GM13976 (cell line): ENCODE measurements at places on chromosomes 6 and 20.

- no peak for DNase-seq
Observed at GRCh38 chr6:68252632-68253031, 382.4 kb upstream of the ADGRB3 start.

- peak; percentile 51 for DNase-seq
Observed at GRCh38 chr6:166286839-166287271, 21.3 kb downstream of the PRR18 start.

DNA sequence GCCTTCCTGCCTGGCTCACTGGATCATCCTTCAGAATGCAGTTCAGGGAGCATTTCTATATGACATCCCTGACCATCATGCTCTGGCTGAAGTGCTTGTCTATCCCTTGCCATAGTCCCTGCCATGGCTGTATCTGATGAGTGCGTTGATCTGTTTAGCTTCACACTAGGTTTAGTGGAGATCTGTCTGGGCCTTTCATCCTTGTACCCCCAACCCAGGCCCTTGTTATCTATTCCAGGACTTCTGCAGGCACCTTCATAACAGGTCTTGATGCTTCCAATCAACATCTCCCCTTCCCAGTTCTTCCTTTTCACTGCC lies 102.4 kb downstream of the QRSL1 start:
- no peak for DNase-seq

GRCh38 chr6:104402572-104402971 lies 457.1 kb downstream of the HACE1 start:
- DNase-seq: no peak

DNA sequence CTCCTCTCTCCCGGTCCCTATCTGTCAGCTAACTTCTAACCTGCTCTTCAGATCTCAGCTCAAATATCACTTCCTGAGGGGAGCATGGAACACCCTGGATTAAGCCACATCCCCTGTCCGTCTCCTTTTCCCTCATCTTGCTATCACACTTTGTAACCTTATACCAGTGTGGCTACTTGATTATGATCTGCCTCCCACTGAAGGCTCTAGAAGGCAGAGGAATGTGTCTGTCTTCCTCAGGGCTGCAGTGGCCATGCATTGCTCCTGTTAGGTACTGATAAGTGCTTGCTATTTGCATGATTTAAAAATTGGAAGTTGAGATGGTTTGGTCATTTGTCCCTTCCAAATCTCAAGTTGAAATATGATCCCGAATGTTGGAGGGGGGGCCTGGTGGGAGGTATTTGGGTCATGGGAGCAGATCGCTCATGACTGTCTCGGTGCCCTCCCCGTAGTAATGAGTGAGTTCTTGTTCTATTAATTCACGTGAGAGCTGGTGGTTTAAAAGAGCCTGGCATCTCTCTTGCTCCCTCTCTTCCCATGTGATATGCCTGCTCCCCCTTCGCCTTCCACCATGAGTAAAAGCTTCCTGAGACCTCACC lies 71.4 kb downstream of the PLCB4 start:
- no peak for DNase-seq
